Neural progenitor cell (in vitro differentiated cells): ENCODE measurements at places on chromosomes 11 and 22. TPM values are rescaled to one million over a fixed set of nuclear protein-coding genes. Genes with fewer than 3 reads are reported as not detected.

APOL6 gene
- total RNA-seq, result 0.03 TPM in 1 of 2 replicates, not detected in the other

GRK3 gene
- 20.8 and 21.4 TPM in 2 replicates for total RNA-seq

NXPE2 gene
- not detected in 2 replicates for total RNA-seq

CAPN5 gene
- 7.4 and 9.6 TPM in 2 replicates for total RNA-seq

OR52I1 gene
- not detected in 2 replicates for total RNA-seq
